Caco-2 (cell line): ENCODE measurements at places on chromosomes 5 and 9. TPM values are rescaled to one million over a fixed set of nuclear protein-coding genes. Genes with fewer than 3 reads are reported as not detected.
A peak's percentile ranks its signal among the peaks of the same experiment; 100 is the strongest.

DNA sequence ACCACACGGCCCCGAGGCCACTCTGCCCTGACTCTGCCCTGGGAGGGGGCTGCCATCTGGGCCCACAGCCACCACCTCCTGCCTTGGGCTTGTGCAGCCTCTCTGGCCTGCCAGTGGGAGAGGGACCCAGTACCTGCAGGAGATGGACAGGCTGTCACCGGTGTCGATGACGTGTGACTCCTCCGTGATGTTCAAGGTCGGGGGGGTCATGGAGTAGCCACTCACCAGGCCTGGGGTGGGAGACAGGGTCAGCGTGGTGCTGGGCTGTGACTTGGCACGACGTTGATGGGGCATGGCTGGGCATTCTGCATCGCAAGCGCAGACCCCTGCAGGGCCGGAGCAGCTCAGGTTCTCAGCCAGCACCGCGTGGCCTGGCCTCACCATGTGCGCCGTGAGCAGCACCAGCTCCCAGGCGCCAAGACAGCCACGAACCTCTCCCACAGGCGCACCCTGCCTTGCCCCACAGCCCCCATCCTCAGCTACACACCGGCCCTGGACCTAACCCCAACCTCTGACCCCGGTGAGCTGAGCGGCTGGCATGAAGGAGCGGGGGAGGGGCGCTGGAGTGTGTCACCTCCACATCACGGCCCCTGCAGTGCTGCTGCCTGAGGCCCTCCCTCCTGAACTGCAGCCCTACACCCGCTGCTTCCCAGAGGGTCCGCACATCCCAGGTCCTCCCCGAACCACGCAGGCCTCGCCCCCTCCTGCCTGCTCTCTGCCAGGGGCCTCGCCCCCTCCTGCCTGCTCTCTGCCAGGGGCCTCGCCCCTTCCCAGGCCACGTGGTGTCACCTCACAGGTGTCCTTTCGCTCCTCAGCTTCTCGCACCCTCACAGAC lies 17.6 kb downstream of the FLT4 start:
- no peaks in the 10 kb centered on the region for H3K4me1 ChIP-seq
- H3K27ac ChIP-seq, result no peak overlapping the region
- no peak overlapping the region for H3K4me3 ChIP-seq
- no peak for DNase-seq
- no peaks in the 10 kb centered on the region for H3K27me3 ChIP-seq

GRCh38 chr5:123813937-123814624 lies 302.1 kb downstream of the CSNK1G3 start:
- H3K27ac ChIP-seq, result no peak overlapping the region
- H3K27me3 ChIP-seq, result no peaks in the 10 kb centered on the region
- DNase-seq, result no peak
- no peaks in the 10 kb centered on the region for H3K36me3 ChIP-seq

DNA sequence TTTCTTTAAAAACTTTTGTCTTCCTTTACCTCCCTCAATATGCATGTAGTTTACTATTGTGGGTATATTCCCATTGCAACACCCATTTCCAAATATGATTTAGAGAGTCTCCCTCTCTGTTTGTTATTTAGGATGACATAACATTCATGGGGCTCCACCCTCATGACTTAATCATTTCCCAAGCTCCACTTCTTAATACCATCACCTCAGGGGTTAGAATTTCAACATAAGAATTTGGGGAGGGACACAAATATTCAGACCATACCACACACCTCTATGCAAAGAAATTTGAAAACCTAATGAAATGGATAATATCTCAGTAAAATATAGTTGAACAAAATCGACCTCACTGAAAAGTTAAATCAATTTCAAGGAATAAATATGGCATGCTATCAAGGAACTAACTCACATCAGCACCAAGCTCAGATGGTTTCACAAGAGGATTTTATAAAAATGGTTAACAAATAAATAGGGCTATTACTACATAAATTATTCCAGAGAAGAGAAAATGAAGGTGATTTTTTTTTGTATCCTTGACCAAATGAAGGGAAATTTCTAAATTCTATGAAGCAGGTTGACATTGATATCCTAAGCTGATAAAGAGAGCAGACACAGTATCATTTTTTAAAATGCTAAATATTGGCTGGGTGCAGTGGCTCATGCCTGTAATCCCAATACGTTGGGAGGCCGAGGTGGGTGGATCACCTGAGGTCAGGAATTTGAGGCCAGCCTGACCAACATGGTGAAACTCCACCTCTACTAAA lies 20.2 kb upstream of the UBTD2 start:
- no peak overlapping the region for H3K27ac ChIP-seq
- no peaks in the 10 kb centered on the region for H3K36me3 ChIP-seq
- DNase-seq, result no peak
- H3K4me3 ChIP-seq, result no peak overlapping the region
- no peaks in the 10 kb centered on the region for H3K27me3 ChIP-seq
- no peaks in the 10 kb centered on the region for H3K4me1 ChIP-seq

GRCh38 chr9:124505006-124505900 lies 1.9 kb downstream of the NR5A1 start:
- no peak overlapping the region for H3K27ac ChIP-seq
- no peaks in the 10 kb centered on the region for H3K36me3 ChIP-seq
- H3K4me1 ChIP-seq, result no peaks in the 10 kb centered on the region
- H3K27me3 ChIP-seq, result no peaks in the 10 kb centered on the region; the same call in 1 of the 2 replicates

DNA sequence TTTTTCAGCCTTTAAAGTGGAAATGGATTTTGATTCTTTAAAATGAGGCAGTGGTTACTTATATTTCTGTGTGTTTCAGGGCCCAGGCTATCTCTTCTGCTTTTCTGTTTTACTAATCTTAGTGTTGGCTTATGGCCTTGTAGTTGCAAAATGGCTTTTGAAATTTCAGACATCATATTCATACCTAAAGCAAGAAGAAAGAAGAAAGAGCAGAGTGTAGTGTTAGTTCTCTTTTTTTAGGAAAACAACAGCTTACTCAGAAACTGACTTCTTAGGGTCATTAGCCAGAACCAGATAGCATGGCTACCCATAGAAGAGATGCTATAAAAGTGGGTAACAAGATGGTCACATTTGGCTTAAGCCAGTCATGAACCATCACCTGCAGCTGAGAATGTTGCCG lies 20.9 kb downstream of the ZBED3 start:
- H3K27ac ChIP-seq, result no peak overlapping the region
- no peak for DNase-seq
- H3K36me3 ChIP-seq, result peaks cover 2% of the 10 kb centered on the region
- H3K4me1 ChIP-seq, result no peaks in the 10 kb centered on the region; the same call in 1 of the 2 replicates
- H3K4me3 ChIP-seq, result no peak overlapping the region

GRCh38 chr5:147400126-147400809 lies 109.6 kb downstream of the DPYSL3 start:
- H3K27me3 ChIP-seq, result no peaks in the 10 kb centered on the region
- H3K36me3 ChIP-seq, result no peaks in the 10 kb centered on the region
- H3K27ac ChIP-seq, result peak overlapping the region; percentile 79
- peak; percentile 64 for DNase-seq

DNA sequence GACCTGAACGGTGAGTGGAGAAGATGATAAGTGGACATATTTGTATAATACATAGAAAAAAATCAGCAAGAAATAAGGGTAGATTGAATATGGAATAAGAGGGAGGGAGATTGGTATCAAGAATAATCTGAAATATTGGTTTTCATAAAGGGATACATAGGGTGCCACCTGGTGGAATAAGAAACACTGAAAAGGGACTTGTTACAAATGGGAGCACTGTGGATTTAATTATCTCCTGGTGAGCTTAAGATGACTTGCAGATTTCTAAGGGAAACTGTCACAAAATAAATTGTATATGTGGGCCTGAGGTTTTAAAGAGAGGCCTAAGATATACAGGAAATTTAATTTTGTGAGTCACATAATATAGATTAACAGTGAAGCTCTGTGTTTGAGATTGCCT lies 1403.5 kb upstream of the CDH18 start:
- no peak overlapping the region for H3K4me3 ChIP-seq
- no peak overlapping the region for H3K27ac ChIP-seq
- H3K4me1 ChIP-seq, result no peaks in the 10 kb centered on the region
- H3K36me3 ChIP-seq, result no peaks in the 10 kb centered on the region
- H3K27me3 ChIP-seq, result no peaks in the 10 kb centered on the region
- no peak for DNase-seq

GRCh38 chr5:168844922-168845296 lies 265.7 kb upstream of the PANK3 start:
- no peak overlapping the region for H3K27ac ChIP-seq
- no peaks in the 10 kb centered on the region for H3K36me3 ChIP-seq
- no peaks in the 10 kb centered on the region for H3K4me1 ChIP-seq
- peaks cover 3% of the 10 kb centered on the region for H3K27me3 ChIP-seq

DNA sequence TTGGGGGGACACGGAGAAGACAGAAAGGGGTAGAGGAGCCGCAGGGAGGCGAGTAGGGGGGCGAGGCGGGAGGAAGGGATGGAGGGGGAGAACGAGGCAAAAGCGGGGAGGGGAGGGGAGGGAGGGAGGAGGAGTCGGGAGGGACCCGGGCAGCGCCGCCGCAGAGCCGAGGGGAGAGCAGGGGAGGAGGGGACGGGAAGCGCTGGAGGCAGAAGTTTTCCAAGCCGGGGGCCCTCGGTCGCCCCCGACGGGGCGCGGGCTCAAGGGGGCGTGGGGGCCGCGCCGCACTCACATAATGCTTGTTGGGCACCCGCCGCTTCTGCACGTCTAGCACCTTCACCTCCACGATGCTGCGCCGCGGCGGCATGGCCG lies 353 bp downstream of the SH3PXD2B start:
- peak overlapping the region; percentile 27 for H3K27ac ChIP-seq
- H3K27me3 ChIP-seq, result no peaks in the 10 kb centered on the region
- DNase-seq, result no peak
- H3K4me1 ChIP-seq, result 0 out of 2 replicates have a peak, but pooled peaks cover 4% of the 10 kb centered on the region

DNA sequence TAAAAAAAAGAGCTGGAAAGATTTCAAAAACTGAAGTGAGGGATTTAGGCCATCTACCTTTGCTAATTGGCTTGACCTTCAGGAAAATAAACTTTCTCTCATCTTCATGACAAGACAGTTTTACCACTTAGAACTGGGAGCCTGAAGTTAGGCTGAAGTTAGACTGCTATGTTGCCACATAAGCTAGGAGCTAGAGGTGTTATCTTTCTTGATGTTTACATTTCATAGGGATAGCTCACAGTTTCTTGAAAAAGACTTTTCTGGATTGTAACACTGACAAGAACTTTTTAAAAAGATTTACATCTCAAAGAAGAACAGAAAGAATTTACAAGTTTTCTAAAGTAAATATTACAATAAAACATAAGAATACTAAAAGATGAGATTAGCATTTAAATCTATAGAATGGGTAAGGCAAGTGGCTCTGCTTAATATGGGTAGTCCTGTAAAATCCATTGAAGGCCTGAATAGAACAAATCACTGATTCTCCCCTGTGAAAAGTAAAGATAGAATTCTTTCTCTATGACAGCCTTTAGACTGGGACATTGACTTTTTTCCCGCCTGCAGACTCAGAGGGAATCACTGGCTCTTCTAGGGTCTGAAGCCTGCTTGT lies 1665.4 kb upstream of the CDH9 start:
- H3K4me1 ChIP-seq, result no peaks in the 10 kb centered on the region
- no peaks in the 10 kb centered on the region for H3K36me3 ChIP-seq
- no peaks in the 10 kb centered on the region for H3K27me3 ChIP-seq
- H3K27ac ChIP-seq, result no peak overlapping the region

DNA sequence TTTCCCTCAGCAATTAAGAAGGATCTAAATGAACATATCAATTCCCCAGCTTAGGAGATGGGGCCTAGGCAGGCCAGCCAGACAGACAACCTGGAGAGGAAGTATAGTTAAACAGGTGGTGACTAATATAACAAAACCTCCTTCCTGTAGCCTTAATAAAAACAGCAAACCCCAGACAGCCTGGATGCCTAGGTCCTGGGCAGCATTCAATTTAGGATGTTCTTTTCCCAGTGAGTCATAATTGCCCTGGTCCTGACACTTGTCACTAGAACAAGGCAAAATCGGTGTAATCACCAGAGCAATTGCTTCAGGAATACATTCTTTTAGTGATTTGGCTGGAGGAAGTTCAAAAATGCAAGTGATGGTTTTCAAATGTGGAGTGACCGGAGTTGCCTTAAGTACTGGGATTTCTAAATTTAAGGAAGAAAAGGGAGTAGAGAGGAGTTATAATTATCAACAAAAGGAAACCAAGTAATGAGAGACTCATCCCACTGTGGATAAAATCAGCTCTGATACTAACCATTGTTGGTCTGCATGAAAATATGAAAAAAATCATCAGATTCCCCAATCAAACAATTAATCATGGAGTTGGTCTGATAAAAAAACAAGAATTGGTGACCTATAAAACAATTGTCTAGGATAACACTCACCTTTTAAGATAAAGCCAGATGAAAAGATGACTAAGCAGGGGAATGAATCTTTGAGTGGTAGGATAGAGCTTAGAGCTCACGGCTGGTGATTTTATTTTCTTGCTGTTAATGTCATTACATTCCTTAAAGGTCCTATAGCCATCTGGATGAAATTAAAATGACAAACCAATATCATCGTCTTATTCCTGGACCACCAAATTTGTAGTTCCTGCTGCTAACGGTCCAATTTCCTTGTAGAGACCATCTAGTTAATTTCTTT lies 39.0 kb upstream of the TARS1 start:
- no peaks in the 10 kb centered on the region for H3K27me3 ChIP-seq
- H3K36me3 ChIP-seq, result no peaks in the 10 kb centered on the region
- H3K4me3 ChIP-seq, result no peak overlapping the region
- H3K4me1 ChIP-seq, result no peaks in the 10 kb centered on the region
- no peak overlapping the region for H3K27ac ChIP-seq

DNA sequence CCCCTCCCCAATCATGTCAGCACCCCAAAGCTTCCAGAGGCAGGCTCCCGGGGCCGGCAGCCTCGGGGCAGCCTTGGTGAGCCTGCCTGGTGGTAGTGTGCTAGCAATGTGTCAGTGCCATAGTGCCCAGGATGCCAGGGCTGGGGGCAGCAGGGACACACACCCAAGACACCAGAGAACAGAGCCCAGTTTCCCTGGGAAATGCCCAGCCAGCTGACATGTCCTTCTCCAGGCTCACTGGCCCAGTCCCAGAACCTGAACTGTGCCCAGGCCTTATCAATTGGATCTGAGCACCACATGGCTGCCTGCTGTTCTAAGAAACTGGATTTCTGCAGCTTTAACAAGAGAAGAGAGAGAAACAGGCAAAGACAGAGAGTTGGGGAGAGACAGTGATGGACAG lies 74.9 kb upstream of the LRRTM2 start:
- no peaks in the 10 kb centered on the region for H3K4me1 ChIP-seq
- H3K27ac ChIP-seq, result no peak overlapping the region
- no peak overlapping the region for H3K4me3 ChIP-seq
- no peak for DNase-seq
- H3K27me3 ChIP-seq, result no peaks in the 10 kb centered on the region

Gene GABRP
- total RNA-seq, result 4.8 and 8.8 TPM in 2 replicates

Gene SOX30
- 2.9 and 3.1 TPM in 2 replicates for total RNA-seq

Gene TAF1L
- not detected in 2 replicates for total RNA-seq

Gene LPAR1
- total RNA-seq, result 19.8 and 20.3 TPM in 2 replicates

Gene MLANA
- not detected in 2 replicates for total RNA-seq

Gene ADAMTSL1
- total RNA-seq, result not detected in 2 replicates

Gene EGFLAM
- total RNA-seq, result not detected in 2 replicates

Gene SPATA31A3
- not detected in 2 replicates for total RNA-seq

Gene PTGS1
- 0.19 and 0.29 TPM in 2 replicates for total RNA-seq

Gene SPDL1
- total RNA-seq, result 57.8 and 60.0 TPM in 2 replicates
